Activated CD4-positive, alpha-beta T cell treated with anti-CD3 and anti-CD28 coated beads, Interleukin-2, amount 50 U/mL, for 1 hour (primary cell): ENCODE measurements at places on chromosomes 2 and 18.

GRCh38 chr18:11489266-11489899 is 120.0 kb upstream of the SLC35G4 start:
- DNase-seq: no peak

DNA sequence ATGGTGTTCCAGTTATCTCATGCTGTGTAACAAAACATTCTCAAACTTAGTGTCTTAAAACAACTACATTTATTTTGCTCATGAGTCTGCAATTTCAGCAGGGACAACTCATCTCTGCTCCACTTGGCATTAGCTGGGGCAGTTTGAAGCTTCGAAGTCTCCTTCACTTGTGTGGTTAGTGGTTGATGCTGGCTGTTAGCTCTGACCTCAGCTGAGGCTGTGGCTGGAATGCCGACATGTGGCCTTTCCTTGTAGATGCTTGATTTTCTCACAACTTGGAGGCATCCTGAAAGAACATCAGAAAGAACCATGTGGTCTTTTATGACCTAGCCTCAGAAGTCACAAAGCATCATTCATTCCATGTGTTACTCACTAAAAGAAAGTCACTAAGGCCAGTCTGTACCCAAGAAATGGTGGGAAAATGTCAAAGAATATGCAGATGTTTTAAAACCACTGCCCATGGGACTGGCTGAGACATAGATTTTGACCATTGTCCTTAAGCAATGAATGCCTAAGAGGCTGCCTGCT is 3.8 kb upstream of the TMSB10 start:
- no peak for DNase-seq

- DNase-seq: no peak
These were observed 81.8 kb downstream of the SCN9A start for GRCh38 chr2:166293984-166294383.

- DNase-seq: no peak
These were observed 73.6 kb upstream of the TSPYL6 start for GRCh38 chr2:54329482-54330161.

DNA sequence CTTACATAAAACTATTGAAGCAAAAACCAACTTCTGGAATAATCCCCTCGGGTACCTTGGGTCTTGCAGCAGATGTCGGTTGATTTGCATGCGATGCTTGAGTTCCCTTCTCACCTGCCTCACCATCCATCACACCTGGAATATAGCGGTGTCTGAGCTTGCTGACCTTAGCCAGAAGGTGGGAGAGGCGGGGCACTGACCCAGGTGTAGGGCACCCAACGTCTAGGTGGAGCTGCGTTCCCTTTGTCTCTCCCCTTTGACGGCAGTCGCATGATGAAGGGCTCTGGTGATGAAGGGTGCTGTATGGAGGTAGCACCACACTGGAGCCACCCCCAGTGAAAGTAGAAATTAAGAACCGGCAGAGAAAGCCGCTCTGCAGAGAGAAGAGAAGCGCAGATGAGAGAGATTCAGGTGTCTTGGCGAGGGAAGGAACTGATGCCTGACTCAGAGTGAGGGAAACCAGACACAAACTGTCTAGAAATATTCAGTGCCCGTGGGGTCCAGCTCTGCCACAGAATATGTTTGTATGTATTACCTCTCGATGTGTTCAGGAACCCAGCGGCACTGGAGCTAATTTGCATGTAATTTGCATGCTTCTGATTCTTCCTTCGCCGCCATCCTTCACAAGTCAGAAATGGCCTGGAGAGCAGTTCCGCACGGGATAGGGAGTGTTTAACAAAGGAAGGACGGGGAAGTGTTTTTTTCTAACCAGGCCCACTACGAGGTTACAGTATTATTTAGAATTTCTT is 19.4 kb upstream of the MBP start:
- DNase-seq: no peak

DNA sequence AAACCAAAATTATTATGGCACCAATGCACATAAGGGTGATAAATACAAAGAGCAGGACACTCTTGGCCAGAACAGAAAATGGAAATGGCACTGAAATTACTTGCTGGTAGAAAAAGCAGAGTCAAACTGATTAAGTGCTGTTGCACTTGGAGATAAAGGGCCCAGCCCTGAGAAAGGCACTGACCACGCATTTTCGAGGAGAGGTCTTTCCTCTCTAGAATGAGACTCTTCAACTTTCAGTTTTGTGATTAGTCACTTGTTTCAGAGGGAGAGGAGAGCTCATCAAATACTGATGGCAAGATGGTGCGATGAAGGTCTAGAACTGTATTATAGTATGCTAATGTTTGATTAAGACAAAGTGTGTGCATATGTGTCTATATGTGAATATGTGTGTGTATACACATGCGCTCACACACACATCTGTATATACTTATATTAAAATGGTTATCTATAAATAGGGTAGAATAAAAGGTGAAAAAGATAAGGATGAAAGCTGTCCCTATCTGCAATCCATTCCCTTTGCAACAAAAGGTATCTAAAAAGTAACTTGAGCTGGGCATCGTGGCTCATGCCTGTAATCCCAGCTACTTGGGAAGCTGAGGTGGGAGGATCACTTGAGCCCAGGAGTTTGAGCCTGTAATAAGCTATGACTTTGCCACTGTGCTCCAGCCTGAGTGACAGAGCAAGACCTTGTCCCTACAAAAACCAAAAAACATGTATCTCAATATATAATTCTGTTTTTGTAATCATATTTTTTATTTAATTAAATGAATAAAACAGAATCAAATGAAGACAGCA is 48.8 kb upstream of the ZDBF2 start:
- DNase-seq: no peak

- no peak for DNase-seq
These were observed 267.6 kb downstream of the DCDC2C start for GRCh38 chr2:3970791-3971651.

GRCh38 chr2:169980001-169980400 is 152.7 kb downstream of the UBR3 start:
- no peak for DNase-seq

GRCh38 chr2:86331384-86331783 is 6.0 kb downstream of the REEP1 start:
- no peak for DNase-seq

DNA sequence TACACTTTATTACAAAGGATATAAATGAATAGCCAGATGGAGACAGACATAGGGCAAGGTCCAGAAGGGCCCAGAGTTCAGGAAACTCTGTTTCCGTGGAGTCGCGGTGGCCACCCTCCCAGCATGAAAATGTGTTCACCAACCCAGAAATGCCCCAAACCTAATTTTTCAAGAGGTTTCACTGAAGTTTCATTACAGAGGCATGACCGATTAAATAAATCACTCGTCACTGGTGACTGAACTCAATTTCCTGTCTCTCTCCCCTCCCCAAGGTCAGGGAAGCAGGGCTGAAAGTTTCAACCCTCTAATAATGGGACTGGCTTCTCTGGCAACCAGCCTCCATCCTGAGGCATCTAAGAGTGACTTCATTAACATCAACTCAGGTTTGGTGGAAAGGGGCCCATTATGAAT is 22.4 kb downstream of the USP40 start:
- DNase-seq: no peak

DNA sequence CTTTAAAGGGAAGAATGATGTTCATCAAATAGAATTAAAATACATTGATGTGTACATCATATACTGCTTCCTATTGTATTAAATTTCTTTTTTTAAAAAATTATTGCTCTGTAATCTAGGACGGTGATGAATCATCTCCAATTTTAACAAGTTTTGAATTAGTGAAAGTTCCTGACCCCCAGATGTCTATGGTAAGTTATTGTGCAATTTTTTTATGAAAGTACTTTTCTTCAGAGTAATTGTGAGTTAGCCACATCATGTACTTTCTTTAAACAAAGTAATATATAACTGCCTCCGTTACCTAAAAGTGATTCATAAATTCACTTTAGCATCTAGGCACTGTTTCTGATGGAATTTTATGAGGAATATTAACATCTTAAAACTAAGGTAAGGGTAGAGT is 38.1 kb downstream of the PIK3C3 start:
- DNase-seq: no peak

DNA sequence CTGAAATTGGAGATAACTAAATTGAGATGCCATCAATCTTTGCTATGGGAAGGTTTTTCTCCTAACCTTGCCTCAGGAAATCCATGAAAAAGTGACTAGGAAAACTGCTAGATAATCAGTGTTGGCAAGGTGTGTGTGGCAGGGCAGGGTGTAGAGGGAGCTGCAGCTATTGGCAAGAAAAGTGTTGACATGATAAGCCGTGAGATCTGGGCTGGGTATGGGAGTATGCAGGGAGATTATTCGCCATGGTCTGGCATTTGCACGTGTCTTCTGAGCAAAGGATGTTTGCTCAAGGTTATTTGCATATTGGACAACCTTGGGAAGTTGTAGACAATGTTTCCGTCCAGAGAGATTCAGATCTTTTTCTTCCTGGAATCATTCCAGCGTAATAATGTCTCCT is 74.7 kb downstream of the SERPINB8 start:
- DNase-seq: no peak

GRCh38 chr2:32874931-32875330 is 71.8 kb upstream of the LTBP1 start:
- DNase-seq: no peak

DNA sequence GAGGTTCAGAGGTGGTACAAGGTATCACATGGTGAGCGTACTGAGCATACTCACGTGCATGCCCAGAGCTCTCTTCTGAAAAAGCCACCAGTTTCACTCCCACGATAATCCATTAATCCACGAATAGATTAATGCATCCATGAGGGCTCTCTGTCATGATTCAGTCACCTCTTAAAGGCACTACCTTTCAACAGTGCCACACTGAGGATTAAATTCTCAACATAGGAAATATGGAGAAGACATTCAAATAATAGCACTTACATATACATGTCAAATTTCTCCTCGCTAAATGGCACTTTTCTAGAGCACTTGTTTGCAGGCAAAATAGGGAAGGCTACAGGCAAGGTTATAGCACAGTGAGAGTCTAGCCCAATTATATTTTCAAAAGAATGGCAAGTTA is 825.9 kb downstream of the TRIB2 start:
- DNase-seq: no peak

DNA sequence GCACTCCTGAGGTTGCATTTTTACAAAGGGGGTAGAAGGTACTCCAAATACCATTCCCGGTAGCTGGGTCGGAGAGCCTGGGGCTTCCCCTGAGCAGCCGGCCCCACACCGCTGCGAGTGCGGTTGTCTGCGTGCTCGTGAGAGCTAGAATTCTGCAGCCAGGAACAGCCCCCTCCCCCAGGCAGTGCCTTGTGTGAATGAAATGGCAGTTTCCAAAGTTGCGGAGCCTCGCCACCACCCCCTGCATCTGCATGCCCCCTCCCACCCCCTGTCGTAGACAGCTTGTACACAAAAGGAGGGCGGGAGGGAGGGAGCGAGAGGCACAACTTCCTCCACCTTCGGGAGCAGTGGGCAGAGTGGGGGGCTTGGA is 1.1 kb downstream of the MYCN start:
- no peak for DNase-seq
